ENCODE measurements at places on chromosomes 1 and 21. TPM values are rescaled to one million over a fixed set of nuclear protein-coding genes. Genes with fewer than 3 reads are reported as not detected.
A peak's percentile ranks its signal among the peaks of the same experiment; 100 is the strongest.

- DNase-seq = no peak
Observed at GRCh38 chr21:43271452-43272020, 102.7 kb downstream of the CRYAA start.

GRCh38 chr1:153532769-153533599, 2.8 kb downstream of the S100A6 start:
- DNase-seq = peak; percentile 89

DNA sequence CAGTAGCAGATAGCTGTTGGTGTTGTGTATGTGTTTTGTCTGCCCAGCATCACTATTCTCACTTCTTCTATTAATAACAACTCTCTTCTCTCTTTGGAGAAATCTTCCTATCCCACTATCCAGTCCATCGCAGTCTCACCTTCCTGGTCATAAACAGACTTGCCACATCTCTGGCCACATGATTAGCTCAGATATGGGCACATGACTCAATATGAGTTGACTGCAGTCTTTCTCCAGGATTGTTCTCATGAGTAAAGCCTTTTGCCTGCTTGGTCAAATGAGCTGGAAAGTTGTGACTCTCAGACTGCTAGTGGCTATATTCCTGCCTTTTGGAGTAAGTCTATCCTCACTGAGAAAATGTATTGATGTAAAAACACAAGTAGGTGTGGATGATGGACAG, 32.9 kb upstream of the TADA1 start:
- no peak for DNase-seq

DNA sequence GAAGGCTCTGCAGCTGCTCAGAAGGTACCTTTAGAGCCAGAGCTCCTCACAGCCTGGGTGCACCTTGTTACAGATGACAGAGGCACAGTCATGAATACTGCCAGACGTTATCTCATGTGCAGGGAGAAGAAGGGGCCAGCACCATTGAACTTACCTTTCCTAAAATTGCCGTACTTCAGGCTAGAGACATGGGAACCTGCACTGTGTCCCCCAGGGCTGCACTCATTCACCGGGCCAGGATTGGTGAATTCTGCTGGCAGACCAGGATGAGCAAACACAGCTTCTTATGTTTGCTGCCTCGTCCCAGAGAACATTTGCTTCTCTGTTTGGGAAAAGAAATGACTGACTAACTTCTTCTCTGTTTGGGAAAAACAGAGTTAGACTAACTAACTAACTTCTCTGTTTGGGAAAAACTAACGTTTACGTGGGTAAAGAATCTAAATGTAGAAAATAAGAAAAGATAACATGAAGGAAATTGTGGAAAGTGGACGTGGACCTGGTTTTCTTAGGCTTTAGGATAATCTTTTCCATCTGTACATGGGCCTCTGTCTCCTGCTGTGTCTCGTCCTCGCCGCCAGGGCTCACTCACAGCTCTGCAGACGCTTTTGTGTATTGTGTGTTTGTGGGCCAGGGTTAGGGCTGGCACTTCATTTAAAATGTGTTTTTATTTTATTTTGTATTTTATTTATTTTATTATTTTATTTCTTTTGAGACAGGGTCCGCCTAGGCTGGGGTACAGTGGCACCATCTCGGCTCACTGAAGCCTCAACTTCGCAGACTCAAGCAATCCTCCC, 9.9 kb downstream of the OBSCN start:
- DNase-seq = no peak

DNA sequence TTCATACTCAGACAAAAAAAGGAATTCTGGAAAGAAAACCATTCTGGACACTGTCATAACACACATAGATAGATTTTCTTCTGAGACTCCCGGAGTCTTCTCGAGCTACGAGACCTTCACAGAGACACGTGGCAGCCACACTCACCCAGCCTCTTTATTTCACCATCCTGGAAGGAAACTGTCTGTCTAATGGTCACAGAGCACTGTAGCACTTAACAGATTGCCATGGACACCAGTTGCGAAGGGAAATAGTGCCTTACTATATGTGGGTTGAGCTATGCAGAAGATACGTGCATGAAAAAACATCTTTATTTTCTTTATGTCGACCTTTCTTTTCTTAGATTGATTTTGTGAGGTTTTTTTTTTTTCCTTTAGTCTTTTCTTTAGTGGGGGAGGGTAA, 57.9 kb downstream of the ZP4 start:
- DNase-seq = no peak

DNA sequence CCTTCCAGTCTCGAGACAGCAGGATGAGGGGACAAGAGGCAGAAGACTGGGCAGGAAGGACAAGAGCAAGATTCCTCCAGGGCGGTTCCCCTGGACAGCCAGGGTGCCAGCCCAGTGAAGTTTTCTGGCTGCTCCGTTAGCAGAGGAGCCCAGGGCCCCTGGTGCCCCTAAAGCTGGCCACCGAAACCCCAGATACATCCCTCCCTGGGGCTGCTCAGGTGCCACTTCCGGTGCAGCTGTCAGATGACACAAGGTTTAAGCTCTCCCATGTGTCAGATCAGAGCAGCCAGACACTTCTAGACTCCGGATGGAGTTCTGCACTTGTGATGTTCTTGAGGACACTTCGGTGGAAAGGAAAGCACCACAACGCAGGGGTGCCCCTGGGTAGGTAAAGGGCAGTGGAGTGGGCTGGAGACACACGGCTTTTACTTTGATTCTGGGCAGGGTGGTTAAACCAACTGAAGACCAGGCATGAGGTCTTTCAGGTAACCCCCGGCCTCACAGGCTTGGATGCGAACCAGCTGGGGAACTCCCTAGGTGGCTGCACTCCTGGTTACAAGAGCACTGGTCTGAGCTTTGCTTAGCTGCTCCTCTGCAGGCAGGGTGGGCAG, 85.7 kb downstream of the ITPKB start:
- peak; percentile 88 for DNase-seq

DNA sequence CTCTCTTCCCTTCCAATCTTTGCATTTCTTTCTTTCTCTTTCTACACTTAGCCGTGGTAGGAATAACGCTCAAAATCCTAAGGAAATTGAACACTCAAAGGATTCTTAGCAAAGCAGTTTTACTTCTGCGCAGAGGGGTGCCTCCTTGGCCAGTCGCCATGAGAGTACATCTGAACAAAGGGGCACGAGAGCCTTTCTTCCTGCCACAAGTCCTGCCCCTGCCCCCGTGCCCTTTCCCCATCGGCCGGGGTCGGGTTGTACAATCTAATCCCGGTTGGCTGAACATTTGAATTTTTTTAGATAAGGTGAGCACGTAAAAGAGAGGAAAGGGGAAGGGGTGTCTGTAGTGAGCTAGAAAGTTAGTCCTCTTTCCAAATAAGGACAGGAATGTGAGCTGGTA, 28.6 kb upstream of the COL6A1 start:
- no peak for DNase-seq

DNA sequence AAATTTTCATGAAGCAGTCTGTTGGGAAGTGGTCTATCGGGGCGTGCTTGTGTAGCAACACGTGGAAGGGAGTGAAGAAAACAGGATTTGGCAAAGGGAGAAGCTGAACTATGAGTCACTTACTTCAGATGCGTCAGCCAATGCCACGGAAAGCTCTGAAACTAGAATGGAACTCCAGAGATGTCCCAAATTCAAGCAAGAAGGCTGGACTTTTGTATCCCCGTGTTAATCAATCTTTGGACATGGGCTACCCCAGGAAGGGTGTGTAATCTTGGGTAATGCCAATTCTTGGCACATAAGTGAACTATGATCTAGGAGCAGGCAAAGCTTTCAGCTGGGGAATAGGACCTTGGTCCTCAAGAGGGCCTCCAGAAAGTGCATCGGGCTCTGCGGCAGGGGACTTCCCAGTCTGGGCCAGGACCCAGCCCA, 102.6 kb downstream of the ADSS2 start:
- peak; percentile 34 for DNase-seq

DNA sequence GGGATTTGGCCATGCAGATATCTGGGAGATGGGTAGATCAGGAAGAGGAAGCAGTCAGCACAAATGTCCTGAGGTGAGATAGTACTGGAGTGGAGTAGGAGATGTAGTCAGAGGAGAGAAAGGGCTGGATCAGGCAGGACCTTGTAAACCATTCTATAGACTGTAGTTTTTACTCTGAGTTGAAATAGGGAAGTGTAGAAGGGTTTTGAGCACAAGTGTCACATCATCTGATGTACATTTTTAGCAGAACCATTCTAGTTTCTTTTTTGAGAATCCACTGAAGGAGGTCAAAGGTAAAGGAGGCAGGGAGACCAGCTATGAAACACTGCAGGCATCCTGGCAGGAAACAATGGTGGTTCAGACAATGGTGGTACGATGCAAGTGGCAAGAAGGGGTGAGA, 194.6 kb upstream of the RRP15 start:
- DNase-seq = no peak

- no peak for DNase-seq
Observed at GRCh38 chr1:41656068-41656467, 171.6 kb upstream of the EDN2 start.

- no peak for DNase-seq
Observed at GRCh38 chr1:214277704-214278635, 3.0 kb upstream of the SMYD2 start.

GRCh38 chr1:206907304-206907991, 10.2 kb downstream of the IL24 start:
- no peak for DNase-seq

GRCh38 chr1:76998582-76999223, 131.4 kb downstream of the ST6GALNAC5 start:
- no peak for DNase-seq

GRCh38 chr1:203828503-203828902, 32.9 kb upstream of the SNRPE start:
- DNase-seq = no peak

- no peak for DNase-seq
Observed at GRCh38 chr21:36908260-36908908, 58.1 kb downstream of the HLCS start.

GRCh38 chr1:111364690-111365089, 62.8 kb downstream of the OVGP1 start:
- no peak for DNase-seq

- peak; percentile 63 for DNase-seq
Observed at GRCh38 chr1:155219592-155220031, 11.1 kb downstream of the MTX1 start.

DNA sequence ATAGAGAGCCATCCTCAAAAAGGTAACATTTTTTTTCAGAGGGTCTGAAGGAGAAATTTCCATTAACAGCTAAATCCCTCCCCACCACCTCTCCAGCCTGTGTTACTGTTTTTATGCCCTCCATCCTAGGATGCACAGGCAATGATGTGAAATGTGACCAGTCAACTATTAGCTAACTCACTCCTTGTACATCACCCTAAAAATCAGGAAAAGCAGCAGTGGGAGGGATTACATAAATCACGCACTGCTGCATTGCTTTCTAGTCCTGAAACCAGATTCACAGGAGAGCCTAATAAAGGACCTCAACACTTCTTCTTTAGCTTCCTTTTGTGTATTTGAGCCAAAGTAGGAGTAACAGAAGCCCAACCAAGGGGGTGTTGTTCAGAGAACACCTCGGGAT, 66.3 kb downstream of the LMO4 start:
- no peak for DNase-seq

DNA sequence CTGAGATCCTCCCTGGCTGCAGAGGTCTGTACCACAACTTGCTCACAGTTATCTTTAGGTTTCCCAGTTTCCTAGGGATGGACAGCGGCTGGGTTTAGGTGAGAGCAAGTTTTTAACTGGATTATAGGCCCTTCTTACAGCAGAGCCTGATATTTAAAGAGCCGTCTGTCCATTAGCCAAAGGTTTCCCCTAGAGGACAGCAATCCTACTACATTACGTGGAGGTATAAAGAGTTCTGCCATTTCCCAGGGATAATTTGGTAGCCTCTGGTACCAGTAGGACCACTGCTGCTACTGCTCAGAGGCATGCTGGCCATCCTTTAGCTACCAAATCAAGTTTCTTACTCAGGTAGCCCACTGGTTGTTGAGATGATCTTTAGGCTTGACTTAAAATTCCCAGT, 21.9 kb upstream of the FCGR2A start:
- DNase-seq = no peak

GRCh38 chr1:101977266-101977665, 19.5 kb downstream of the OLFM3 start:
- no peak for DNase-seq

DNA sequence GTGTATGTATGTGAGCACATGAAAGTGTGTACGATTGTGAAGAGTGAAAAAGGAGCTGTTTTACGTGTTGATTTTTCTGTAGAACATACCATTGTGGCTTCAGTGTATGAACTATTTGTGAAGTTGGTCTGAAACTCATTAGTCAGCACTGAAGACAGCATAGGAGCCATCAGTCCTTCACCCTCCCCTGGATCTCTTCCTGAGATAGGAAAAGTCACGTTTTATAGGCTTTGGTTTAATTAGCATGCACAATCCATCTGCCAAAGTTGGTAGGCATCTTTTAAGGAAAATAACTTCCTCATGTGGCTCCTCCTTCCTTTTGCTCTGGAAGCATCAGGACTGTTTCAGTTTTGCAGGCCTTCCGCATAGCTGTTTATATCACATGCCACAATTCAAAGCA, 1.4 kb upstream of the RABIF start:
- DNase-seq = no peak

DNA sequence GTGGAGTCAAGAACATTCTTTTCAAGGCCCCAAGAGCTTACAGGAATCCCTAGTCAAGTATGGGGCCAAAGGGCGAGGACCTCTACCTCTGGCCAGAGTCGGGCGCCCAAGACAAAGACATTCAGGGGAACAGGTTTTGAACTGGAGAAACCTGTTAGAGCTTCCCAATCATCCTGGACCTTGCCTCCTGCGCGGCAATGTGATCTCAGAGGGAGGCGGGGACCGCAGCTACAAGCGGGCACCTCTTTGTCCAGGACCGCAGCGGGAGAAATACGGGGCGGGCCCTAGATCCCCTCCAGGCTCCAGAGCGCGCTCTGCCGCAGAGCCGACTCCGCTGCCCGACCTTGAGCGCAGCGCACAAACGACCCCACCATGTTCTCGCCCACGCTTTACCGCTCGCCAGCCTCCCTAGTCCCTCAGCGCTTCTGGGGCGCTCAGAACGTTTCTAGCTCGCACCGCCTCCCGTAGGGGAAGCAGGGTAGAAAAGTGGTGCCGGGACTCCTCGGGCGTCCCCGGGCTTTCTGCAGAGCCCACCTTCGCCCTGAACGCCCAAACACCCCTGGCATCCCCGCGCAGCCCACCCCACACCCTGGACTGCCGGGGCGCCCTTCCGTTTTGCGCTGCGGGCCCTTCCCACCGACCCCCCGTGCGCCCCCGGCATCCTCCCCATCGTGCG, 28.1 kb downstream of the RABIF start:
- peak; percentile 57 for DNase-seq

Gene SLAMF9
- total RNA-seq = not detected

Gene NDUFS5
- total RNA-seq = 142 TPM

Gene NEGR1
- not detected for total RNA-seq

Gene C1orf216
- 18.3 TPM for total RNA-seq

Gene CCDC24
- total RNA-seq = 1.5 TPM

Gene TMCC2
- total RNA-seq = 5.3 TPM

Gene SPRR1B
- not detected for total RNA-seq

Gene RHBG
- total RNA-seq = not detected

Gene SPRR1A
- total RNA-seq = not detected

All from activated CD8-positive, alpha-beta memory T cell treated with anti-CD3 and anti-CD28 coated beads, Interleukin-2, amount 10 ng/mL, durations not matched to agents 7 days and 5 days (primary cell).